ENCODE measurements at places on chromosomes 16 and 17.

DNA sequence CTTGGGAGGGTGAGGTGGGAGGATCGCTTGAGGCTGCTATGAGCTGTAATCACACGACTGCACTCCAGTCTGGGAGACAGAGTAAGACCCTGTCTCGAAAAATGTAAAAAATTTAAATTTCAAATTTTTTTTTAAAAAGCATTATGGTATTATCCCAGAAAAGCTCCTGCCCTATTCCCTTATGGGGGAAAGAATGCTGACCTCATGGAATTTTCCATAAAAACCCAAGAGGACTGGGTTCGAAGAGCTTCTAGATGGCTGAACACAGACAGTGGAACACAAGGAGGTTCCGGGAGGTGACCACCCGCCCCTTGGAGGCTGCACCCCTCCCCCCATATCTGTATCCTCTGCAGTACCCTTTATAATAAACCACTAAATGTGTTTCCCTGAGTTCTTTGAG is 4.0 kb downstream of the EIF4A3 start:
- DNase-seq: no peak

GRCh38 chr16:19281246-19281645 is 4.3 kb upstream of the CLEC19A start:
- DNase-seq: no peak

DNA sequence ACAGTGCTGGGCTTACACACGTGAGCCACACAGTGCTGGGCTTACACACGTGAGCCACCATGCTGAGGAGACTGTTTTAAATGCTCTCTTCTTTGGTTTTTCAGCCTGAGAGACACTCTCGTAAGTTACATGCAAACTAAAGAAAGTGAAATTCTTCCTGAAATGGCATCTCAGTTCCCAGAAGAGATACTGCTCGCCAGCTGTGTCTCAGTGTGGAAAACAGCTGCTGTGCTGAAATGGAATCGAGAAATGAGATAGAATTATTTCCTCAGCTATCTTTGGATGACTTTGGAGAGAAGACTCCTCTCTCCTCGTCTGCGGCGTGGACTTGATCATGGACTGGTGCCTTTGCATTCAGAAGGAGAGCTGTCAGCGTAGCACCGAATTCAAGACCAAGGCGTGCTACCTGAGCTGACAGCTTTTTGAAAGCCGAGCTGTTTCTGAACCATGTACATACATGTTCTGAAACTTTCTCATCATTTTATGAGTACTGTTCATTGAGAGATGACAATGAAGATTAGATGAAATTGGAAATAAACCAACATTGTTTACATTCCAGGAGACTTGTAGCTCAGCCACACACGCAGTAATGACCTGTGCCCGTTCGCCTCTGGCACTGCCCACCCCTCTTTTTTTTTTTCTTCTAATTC is 21.6 kb upstream of the ENDOV start:
- DNase-seq: no peak

DNA sequence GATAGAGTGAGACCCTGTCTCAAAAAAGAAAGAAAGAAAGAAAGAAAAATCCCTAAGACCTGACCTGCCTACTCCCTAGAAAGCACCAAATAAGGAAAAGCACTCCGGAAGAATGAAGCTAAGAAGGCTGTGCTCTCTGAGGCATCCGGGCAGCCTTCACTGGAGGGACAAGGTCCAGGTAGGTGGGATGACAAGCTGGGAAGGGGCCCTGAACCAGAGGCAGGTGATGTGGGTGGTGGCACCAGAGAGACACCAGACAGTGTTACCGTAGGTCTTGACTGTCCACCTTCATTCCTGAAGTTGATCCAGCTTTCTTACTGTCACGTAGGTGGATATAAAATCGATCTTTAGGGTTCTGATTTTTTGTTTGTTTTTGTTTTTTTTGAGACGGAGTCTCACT is 26.3 kb downstream of the SMTNL2 start:
- DNase-seq: no peak

- DNase-seq: peak; percentile 84
Measured at GRCh38 chr17:58332778-58333735, 4.5 kb upstream of the TSPOAP1 start.

- DNase-seq: no peak
Measured at GRCh38 chr17:57170866-57171265, 85.5 kb upstream of the MSI2 start.
